ENCODE measurements at places on chromosomes 7 and 10.
A peak's percentile ranks its signal among the peaks of the same experiment; 100 is the strongest.

DNA sequence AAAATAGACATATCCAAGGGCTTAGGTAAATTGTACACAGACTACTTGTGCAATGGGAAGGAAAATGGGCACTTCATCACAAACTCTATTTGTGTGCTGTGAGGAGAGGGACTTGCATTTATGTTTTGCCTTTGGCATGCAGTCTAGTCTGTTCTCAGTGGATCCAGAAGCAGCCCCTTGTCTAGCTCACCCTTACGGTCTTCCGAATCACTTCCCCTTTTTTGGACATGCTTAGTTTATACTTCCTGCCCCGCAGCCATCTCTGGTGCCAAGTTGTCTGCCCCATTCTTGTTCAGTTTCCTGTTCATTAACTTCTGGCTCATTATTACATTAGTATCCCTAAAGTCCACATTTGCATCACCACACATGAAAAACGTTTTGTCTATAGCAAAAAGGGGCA, 161.6 kb downstream of the NRCAM start:
- no peak for DNase-seq

GRCh38 chr7:77651575-77652162, 44.6 kb upstream of the RSBN1L start:
- no peak for DNase-seq

- no peak for DNase-seq
Observed at GRCh38 chr10:82462910-82463551, 588.0 kb downstream of the NRG3 start.

DNA sequence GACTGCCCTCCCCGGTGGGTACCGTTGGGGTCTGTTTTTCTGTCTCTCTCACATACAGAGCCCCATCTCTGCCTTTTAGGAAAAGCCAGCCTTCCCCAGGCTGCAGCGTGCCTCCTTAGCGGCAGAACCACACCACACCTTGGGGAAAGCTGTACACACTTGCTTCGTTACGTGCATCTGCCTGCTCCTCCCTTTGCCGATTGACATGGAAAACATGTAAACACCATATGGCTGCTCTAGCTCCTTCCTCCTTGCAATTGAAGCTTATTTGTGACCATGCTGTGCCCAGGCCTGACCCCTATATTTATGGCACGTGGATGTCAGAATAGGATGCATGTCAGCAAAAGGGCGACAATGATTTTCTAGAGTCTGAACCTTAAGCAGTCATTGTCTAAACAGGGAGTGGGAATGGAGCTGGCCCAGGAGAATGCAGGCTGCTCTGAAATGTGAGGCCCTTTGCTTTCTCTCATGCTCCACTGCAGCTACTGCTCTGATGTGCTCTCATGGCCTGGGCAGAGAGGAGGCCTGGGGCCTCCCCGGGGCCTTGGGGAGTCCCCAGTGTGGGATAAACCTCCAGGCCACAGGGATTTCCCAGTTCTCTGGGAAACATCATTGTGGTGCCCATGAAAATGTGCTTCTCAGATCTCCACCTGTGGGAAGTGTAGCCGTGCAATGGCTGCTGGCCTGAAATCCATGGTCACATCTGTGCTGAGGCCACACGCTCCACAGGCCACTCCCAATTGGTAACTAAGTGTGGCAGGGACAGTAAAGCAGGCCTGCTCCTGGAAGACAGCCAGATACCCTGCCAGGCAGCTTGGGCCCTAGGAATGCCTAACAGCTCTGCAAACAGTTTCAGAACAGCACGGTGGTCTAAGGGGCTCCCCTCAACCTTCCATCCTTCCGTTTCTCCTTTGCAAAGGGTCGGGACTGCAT, 18.6 kb downstream of the PDE6C start:
- no peak for DNase-seq

DNA sequence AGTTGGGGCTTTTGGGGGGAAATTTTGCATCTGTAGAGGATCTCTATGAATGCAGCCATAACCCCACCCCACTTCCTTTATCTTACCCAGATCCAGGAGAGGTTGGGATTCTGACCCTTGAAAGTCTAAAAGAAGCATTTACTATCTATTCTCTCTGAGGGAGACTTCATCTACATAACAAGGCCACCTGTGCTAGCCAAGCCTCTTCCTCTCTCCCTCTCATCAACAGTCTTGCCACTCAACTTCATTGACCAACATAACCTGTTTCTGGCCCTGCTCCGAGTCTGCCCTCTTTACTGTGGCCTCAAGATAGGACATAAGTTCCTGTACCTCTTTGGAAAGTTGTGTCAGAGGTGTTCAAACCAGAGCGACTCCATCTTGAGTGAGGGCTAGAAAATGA, 19.4 kb downstream of the TUBAL3 start:
- no peak for DNase-seq

GRCh38 chr10:48691812-48692528, 7.3 kb downstream of the WDFY4 start:
- no peak for DNase-seq

DNA sequence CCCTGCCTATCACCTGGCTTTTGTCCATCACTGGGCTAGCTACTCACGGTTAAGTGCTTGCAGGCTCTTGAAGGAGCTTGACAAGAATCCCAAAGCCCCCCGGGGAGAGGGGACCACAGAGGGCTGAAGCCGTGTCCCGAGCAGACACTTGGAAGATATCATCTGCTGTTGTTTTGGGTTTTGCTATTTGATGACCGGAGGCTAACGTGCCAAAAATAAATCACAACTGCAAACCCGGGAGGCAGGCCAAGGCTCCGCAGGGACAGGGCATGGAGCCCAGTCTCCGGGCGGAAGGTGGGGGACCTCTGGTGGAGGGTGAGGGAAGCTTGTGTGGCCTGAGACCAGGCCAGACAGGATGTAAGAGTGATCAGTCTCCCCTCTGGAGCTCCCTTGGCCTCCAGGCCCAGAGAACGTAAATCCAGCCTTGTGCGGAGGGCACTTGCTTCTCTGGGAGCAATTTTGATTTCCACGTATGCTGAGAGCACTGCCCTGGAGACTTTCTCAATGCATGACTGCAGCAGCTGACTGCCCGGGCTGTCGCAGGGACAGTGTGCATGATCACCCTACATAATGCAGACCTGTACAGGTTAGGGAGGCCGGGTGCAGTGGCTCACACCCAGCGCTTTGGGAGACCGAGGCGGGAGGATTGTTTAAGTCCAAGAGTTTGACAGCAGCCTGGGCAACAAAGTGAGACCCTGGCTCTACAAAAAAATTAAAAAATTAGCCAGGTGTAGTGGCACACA, at the start of gene PHKG1:
Gene PHKG1, minus strand, starts transcription at position 164 of the 743 bp plus-strand sequence. CDS start 4,011 bp downstream, outside the sequence.
- peak; percentile 43 for DNase-seq

DNA sequence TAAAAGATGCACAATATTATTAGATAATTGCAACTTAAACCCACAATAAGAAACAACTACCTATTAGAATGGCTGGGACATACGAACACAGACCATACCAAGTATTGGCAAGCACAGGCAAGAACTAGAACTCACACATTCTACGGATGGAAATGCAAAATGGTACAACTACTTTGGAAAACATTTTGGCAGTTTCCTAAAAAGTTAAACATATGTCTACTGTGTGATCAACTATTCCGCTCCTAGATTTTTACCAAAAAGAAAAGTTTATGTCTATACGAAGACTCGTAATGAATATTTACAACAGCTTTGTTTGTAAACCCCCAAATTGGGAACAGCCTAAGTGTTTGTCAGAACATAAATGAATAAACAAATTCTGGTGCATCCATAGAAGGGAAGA, 194.7 kb downstream of the FGFR2 start:
- no peak for DNase-seq

- peak; percentile 2 for DNase-seq
Observed at GRCh38 chr7:134546955-134547354, 2.0 kb upstream of the AKR1B15 start.

DNA sequence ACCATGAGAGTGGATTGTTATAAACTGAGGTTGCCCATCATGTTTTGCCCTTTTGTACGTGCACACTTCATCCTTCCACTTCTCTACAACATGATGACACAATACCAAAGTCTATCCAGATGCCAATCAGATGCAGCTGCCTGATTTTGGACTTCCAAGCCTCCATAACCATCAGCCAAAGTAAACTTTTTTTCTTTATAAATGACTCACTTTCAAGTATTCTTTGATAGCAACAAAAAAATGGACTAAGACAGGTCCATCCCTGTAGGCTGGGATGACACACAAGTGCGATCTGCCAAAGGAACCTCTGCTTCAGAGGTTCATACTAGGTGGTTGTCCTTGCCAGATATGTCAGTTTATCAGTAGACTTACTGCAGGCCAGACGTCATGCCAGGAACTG, 320.2 kb upstream of the FZD1 start:
- no peak for DNase-seq

GRCh38 chr7:151038951-151039849, 9.1 kb upstream of the ASIC3 start:
- no peak for DNase-seq

All from NCI-H2107 (cell line).